Stimulated activated CD8-positive, alpha-beta memory T cell treated with anti-CD3 and anti-CD28 coated beads, Interleukin-4, amount 100 ng/mL, for 4 hours (primary cell): ENCODE measurements at places on chromosomes 5 and 9.

- no peak for DNase-seq
These were observed 190.2 kb downstream of the TRPM6 start for GRCh38 chr9:74697535-74697934.

DNA sequence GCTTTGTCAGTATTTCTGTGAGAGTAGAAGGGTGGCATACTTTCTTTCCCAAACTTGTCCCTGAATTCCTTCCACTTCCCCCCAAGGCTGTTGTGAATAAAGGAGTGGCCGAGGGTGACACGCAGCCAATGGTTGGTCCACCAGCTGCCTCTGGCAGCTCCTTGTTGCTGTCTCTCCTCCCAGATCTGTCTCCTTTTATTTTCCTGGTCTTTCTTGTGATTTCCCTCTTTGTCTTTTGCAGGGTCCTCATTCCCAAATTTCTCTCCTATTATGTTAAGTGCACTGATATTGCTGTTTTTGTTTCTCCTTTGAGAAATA is 137.5 kb upstream of the HMHB1 start:
- no peak for DNase-seq

DNA sequence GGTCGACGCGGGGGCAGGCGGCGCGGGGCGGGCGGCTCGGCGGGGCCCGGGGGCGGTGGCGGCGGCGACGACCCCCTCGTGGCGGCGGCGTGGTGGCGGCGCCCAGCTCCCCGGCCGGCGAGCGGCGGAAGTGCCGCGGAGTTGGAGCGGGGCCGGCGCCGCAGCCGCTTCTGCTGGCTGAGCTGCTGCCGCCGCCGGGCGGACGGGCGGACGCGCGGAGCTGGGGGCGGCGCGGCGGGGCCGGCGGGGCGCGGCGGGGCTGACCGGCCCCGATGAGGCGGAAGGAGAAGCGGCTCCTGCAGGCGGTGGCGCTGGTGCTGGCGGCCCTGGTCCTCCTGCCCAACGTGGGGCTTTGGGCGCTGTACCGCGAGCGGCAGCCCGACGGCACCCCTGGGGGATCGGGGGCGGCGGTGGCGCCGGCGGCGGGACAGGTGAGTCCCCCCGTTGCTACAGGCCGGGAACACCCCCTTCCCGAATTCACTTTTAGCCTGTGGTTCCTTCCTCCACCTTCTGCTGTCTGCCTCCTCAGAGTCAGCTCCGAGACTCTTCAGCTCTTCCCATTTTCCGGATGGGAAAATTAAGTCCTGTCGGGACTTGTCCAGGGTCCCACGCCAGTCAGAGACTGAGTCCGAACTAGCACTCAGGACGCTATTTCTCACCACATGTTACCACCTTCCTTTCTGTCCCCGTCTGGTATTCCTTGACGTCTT is at the start of gene GALNT10:
GALNT10 (plus strand) TSS at position 139 of the 710 bp plus-strand sequence; CDS start at position 273, 134 bp downstream.
- no peak for DNase-seq

DNA sequence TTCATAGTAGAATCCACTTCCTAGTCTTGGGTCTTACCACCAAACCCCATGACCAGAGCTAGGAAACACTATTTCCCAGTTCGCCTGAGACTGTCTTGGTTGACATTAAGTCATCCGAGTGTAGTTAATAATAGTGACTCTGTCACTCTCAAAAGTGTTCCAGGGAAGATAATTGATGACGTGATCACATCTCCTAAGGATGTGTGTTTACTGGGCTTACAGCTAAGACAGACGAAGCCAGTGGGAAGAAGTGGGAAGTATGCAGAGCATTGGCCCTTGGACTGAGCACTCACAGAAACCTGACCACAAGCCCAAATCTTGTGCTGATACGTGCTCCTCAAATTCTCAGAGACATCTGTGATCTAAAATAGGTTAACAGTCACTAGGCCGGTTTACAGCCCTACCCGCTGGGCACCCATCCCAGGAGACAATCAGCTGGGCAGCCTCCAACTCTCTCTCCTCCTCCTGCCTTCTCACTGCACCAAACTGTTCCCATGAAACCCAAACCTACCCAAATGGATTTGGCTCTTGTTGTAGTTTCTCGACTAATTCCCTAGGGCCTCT is 316.6 kb downstream of the TLE1 start:
- no peak for DNase-seq

DNA sequence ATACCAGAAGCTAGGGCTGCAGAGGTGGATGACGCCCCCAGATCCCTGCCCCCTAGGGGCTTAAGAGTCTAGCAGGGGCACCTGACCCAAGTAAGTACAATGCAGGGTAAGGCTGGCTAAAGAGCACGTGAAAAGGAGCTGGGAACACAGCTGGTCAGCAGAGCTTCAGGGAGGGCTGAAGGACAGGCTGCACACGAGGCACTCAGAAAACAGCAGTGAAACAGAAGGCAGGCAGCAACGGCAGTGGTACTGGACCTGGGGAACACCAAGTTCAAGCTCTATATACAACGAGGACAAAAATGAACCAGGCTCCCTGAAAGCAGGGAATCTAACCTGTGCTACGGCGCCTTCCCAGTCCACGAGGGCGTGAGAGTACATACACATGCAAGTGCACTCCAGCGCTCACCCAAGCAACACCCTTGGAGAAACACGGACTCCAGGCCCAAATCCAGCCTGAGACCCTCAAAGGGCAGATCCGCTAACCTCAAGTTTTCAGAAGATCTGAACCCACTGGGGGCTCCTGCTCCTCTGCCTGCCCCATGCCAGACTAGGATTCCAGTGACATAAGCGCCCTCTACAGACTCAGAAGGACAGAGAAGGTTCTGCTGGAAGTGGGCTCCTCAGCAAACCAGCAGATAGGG is 57.4 kb downstream of the PSMB7 start:
- DNase-seq: no peak
